ENCODE measurements at places on chromosomes 1 and 21.

DNA sequence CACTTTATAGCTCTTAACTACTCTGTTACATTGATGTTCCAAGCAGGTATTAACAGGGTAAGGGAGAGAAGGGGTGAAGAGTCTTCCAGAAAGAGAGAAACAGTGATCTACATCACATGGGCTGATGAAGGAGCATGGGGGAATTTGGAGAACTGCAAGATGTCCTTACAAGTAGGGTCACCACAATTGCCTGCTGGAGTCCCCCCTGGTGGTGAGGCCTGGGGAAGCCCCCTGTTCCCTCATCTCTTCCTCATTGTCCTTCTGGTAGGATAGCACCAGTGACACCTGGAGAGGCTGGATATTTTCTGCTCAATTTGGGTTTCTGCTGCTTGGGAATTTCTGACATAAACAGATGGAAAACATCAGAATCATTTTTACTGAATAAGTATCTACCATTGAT, 126.6 kb downstream of the RUNX1 start:
- no peak for DNase-seq

DNA sequence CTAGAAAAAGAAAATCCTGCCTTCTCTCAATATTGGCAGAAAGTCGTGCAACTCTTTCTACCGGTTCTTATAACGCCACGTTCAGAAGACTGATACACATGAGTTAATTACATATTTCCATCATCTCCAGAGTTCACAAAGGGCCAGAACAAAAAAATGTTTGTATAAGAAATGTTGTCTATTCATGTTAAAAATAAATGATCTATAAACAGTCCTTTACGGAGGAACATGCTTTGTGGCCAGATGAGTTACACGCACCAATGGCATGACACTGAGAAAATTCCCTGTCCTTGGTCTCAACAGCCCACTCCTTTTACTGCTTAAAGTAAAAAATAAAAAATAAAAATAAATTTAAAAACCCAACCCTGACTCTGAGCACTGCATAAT, 29.5 kb downstream of the C2CD2 start:
- no peak for DNase-seq

- DNase-seq = no peak
These were observed 276.3 kb upstream of the PTBP2 start for GRCh38 chr1:96445302-96445701.

GRCh38 chr1:215992620-215993019, 425.5 kb downstream of the KCTD3 start:
- no peak for DNase-seq

- DNase-seq = no peak
These were observed 13.7 kb downstream of the PTPRU start for GRCh38 chr1:29249951-29250581.

GRCh38 chr1:222680080-222680479, 32.2 kb downstream of the AIDA start:
- DNase-seq = no peak

All from colonic mucosa (tissue), 4 donors.